ENCODE measurements at places on chromosomes 12 and 14. TPM values are rescaled to one million over a fixed set of nuclear protein-coding genes. Genes with fewer than 3 reads are reported as not detected.

GRCh38 chr12:55723516-55724225 lies 3.5 kb downstream of the RDH5 start:
- no peaks in the 10 kb centered on the region for H3K27me3 ChIP-seq
- no peak overlapping the region for H3K27ac ChIP-seq
- H3K36me3 ChIP-seq = peaks cover 5% of the 10 kb centered on the region

DNA sequence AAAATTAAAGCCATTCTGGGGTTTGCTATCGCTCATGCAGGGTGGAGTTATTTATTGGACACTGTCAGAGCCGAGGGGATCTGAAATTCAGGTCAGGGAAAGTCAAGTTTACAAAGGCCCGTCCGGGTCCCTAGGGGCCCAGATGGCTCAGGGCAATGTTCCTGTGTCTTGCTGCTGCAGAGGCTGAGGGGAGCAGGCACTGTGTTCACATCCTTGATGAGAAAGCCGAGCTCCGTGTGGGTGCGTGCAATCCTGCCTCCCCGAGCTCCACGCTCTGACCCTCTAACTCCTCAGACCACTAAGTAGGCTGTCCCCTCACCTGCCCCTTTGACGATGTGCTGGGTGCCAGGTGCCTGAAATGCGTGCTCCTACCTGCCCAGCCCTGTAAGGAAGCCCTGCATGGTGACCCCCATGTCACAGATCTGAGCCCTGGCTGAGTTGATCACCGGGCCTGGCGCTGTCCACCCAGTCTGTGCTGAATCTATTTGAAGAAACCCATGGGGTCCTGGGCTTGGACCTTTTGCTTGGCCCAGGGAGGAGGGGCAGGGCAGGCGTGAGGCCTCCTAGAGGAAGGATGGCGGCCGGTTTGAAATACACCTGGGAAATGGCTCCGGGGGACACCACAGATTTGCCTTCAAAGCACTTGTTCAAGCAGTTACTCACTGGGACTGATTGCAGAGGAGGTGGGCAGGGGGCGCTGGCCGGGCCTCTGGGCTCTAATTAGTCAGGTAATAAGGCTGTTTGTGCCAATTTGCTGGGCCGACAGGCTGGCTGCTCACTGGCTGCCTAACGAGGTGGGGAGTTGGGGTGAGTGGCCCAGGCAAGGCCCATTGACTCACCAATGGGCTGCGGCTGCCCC lies 204.3 kb downstream of the KIF26A start:
- H3K36me3 ChIP-seq = no peaks in the 10 kb centered on the region
- H3K4me1 ChIP-seq = no peaks in the 10 kb centered on the region
- H3K4me3 ChIP-seq = no peak overlapping the region
- DNase-seq = no peak
- no peaks in the 10 kb centered on the region for H3K27me3 ChIP-seq

GRCh38 chr12:12214635-12215131 lies 52.2 kb downstream of the LRP6 start:
- no peak for DNase-seq
- no peaks in the 10 kb centered on the region for H3K36me3 ChIP-seq
- no peaks in the 10 kb centered on the region for H3K27me3 ChIP-seq
- no peak overlapping the region for H3K4me3 ChIP-seq
- no peak overlapping the region for H3K27ac ChIP-seq
- H3K4me1 ChIP-seq = peaks cover 12% of the 10 kb centered on the region

The RASSF9 gene
- not detected for total RNA-seq

The BMP4 gene
- total RNA-seq = not detected

The PSMC1 gene
- total RNA-seq = 52.6 TPM

The SYNDIG1L gene
- 0.16 TPM for total RNA-seq
